Activated naive CD4-positive, alpha-beta T cell treated with anti-CD3 and anti-CD28 coated beads, Interleukin-2, amount 10 ng/mL, durations not matched to agents 7 days and 5 days (primary cell): ENCODE measurements at places on chromosomes 16 and 17.

- DNase-seq = peak; percentile 5
Measured at GRCh38 chr17:77613218-77613617, 345.3 kb upstream of the TNRC6C start.

- DNase-seq = no peak
Measured at GRCh38 chr16:86137359-86137758, 238.4 kb downstream of the IRF8 start.

GRCh38 chr16:88477631-88478519 is 24.8 kb downstream of the ZFPM1 start:
- DNase-seq = peak; percentile 76

DNA sequence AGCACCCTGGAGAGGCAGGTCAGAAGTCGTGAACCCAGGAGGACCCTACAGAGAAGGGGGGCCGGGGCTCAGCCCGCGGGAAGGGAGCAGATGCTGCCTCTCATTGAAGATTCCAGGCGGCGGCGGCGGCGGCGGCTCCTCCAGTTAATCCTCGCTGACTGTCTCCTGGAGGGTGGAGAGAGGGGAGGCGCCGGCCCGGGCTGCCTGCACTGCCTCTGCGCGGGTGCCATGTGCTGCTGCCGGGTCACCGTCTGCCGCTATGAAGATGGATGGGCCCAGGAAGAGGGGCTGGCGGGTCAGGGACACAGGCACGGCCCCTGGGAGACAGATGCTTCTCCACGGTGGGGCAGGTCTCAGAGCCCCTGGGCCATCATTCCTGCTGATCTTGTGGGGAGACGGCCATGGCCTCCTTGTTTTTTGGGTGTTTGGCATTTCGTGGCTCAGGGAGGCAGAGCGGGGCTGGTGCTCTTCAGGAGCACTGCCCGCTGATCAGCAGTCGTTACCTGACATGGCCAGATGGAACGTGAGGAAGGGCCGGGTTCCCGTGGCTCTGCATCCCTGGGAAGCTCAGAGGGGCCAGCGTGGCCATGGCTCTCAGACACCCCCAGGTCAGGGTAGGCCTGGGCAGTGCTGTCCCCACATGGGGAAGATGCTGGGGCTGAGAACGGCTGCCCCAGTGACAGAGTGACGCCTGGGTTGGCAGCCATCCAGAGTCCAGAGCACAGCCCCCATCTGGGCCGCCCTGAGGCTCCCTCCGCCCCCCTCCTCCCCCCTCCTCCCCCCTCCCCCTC is 36.1 kb downstream of the GINS2 start:
- DNase-seq = no peak

DNA sequence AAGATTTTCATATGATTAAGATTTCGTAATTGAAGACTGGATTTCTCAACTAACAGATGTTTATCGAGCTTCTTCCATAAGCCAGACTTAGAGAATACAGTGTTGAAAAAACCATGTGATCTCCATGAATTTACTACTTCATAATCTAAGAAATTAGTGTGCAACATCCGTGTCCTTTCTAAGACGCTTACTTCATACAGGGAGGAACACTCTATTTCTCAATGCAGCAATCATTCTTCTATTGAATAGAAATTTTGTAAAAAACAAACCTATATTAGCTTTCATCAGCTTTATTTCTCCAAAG is 946.3 kb downstream of the KCNJ2 start:
- DNase-seq = no peak

GRCh38 chr17:81012574-81013447 is 21.2 kb downstream of the CHMP6 start:
- peak; percentile 18 for DNase-seq

DNA sequence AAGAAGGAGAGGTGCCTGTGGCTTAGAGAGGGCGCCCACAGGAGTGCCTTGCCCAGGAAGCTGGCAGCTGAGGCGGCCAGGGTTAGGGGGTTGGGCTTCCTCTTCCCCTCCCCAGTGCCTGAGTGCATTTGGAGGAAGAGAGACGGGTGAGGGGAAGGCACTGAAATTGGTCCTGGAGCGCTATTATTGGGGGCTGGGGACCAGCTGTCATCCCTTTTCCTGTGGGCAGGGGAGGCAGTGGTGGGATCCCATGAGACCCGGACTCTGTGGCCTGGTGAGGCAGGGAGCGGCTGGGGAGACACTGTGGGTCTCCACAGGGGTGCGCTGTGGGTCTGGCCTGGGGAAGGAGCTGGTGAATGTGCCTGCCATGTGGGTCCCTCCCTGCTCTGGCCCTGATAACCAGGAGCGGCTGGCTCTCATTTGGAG is 259.7 kb downstream of the SEC14L1 start:
- DNase-seq = peak; percentile 84

DNA sequence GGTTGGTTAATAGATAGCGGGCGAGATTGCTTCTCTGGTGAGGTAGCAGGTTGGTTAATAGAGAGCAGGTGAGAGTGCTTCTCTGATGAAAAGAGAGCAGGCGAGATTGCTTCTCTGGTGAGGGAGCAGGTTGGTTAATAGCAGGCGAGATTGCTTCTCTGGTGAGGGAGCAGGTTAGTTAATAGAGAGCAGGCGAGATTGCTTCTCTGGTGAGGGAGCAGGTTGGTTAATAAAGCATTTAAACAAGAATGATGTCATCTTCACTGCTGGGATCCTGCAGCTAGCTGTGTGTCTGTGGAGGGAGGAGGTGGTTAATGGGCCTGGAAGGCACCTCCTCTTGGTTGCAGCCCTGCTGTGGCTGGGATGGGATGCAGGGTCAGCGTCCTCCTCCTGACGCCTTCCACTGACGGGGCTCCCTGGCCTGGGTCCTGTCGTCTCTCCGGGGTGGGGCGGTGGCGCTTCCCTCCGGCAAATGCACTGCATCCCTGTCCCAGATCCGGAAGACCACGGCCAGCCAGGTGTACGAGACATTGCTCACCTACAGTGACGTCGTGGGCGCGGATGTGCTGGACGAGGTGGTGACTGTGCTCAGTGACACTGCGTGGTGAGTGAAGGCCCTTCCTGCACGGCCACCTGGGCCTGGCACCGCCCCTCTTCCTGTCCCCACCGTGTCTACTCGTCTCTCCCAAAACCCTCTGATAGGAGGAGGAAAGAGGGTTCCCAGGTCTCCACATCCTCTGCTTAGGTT is 99.2 kb upstream of the ZNF750 start:
- peak; percentile 4 for DNase-seq

DNA sequence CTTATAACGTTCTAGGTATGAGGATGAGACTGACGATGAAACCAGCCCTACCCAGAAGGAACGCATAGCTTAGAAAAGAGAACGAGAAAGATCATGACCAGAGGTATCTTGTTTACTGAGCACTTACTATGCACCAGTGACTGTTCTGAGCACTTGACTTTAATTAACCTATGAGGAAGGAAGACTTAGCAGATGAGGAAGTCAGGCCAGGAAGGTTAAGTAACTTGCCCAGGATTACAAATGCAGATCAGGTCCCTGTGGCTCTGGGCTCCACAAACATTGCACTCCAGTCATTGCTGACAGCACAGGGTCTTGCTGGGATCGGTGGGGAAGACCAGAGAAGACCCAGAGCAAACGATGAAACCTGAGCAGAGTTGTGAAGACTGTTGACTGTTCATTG is 7.1 kb downstream of the KRT13 start:
- DNase-seq = no peak

GRCh38 chr16:76114681-76115080 is 162.5 kb upstream of the CNTNAP4 start:
- DNase-seq = no peak

- DNase-seq = no peak
Measured at GRCh38 chr17:20200865-20201458, 191.8 kb downstream of the SPECC1 start.

- DNase-seq = no peak
Measured at GRCh38 chr16:79994418-79994817, 393.9 kb upstream of the MAF start.

GRCh38 chr16:75317101-75317522 is 65.7 kb upstream of the BCAR1 start:
- DNase-seq = no peak

- DNase-seq = no peak
Measured at GRCh38 chr16:84689111-84689510, 10.7 kb upstream of the USP10 start.

- no peak for DNase-seq
Measured at GRCh38 chr17:43562679-43563599, 16.8 kb upstream of the ETV4 start.

- DNase-seq = peak; percentile 96
Measured at GRCh38 chr17:68035523-68036303, at the start of gene KPNA2. TSS of gene KPNA2 (plus strand) at chr17:68035735. CDS start at chr17:68037133, 1,398 bp downstream.

GRCh38 chr17:21376759-21377690 is 868 bp downstream of the KCNJ12 start:
- no peak for DNase-seq

DNA sequence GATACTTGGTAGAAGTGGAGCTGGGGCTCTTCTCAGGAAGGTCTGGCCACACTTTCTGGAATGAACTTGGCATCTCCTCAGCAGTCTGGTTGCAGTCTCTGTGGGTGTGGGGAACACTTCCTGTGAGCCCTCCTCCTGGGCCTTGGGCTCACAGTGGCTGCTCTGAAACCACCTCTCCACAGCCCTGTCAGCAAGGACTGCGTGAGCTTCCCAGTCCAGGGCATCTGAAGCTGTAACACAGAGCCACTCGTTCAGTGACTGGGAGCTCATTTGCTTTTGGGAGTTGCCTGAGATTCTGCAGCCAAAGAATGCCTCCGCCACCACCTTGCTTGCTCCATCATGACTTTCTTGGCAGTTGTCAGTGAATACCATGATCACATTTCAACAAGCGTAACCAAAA is 60.0 kb downstream of the CLEC16A start:
- no peak for DNase-seq

GRCh38 chr16:2035431-2036199 is 8.9 kb downstream of the NHERF2 start:
- no peak for DNase-seq

GRCh38 chr17:48539177-48539576 is 5.7 kb downstream of the HOXB2 start:
- no peak for DNase-seq

DNA sequence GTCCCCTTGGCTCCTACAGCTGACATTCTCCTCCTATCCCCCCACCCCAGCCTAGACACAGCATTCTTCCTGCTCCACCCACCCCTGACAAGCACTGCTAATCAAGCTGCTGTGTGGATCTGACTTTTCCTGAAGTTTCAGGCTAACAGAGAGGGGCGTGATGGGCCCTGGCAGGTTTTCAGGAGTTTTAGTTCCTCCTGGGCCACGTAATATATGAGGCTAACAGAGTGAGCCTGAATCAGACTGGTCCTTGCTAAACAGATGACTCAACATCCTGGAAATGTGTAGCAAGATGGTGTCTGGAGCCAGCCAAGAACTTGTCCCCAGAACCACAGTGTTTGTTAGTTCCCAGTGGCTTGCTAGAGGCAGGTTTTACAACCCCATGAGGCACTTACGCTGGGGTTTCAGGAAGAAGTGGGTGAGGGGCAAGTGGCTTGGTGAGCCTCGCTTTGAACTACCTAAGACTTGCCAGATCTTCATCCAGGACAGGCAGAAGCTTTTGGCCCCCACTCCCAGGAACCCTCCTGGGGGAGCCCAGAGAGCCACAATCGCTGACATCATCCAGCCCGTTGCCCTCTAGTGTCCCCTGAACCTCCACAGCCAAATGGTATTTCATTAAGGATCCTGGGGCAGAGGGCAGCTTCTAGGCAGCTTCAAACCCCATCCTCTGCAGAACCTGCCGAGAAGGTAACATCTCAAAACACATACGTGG is 15.9 kb downstream of the TMEM92 start:
- no peak for DNase-seq

DNA sequence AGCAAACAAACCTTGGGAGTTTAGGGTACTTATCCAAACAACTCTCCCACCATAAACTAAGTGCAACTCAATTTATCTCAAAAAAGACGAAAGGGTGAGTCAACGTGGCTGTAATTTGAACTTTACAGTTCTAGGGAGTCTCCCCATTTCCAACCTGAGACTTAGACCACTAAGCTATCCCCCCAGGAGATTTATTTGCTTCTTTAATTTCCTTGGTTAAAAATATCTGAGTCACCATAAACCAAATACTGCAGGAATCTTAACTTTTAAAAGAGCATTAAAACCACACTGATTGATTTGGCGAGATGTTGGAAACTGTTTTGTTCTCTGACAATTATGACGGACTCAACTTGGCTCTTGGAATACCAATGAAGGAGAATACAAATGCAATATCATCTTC is 299.3 kb upstream of the SOX9 start:
- no peak for DNase-seq

DNA sequence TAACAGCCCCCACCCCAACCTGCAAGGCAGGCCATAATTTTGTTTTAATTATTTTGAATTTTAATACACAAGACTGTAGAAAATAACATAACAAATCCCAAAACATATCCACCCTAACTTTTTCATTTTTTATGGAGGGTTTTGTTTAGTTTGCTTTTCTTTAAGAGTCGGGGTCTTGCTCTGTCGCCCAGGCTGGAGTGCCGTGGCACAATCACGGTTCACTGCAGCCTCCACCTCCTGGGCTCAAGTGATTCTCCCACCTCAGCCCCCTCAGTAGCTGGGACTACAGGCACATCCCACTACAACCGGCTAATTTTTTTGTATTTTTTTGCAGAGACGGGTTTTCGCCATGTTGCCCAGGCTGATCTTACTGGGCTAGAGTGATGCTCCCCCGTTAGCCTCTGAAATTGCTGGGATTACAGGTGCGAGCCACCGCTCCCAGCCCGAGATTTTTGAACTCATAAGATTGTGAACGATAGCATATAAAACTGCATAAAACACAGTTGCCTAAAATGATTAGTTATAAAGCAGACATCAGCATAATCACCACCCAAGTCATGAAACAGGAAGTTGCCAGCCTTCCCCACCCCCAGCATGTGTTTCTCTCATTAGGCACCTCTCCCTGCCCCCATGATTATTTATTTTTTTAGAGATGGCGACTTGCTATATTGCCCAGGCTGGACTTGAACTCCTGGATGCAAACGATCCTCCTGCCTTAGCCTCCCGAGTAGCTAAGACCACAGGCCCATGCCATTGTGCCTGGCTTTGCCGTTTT is 13.6 kb upstream of the DOC2B start:
- no peak for DNase-seq

- no peak for DNase-seq
Measured at GRCh38 chr17:1640329-1641064, 5.0 kb downstream of the SCARF1 start.

DNA sequence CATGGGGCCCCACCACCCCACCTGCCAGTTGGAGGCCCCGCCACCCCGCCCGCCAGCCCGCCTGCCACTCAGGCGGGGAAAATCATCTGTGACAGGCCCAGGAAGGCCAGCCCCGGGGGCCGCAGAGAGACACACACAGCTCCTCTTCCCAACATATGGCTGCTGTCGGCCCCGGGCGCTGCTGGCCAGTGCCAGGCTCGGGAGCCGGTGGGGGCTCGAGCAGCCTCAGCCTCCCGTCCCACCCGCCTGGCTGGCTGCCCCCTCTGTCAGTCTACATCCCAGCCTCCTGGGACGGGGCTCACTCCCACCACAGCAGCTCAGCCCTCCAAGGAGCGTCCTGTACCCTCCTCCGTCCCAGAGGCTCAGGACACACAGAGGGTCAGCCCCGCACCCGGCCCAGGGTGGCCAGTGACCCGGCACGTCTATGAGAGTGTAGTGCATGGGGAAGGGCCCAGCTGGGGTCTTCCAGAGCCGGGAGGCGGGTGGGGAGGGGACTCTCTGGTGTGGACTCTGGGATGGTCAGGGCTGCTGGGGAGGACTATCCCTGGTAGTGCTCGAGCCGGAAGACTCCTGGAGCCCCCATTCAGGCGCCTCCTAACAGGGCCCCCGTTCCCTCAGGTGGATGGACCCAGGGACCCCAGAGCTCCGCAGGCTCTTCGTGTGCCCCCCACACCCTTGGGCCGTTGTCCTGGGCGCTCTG is 3.6 kb upstream of the PRR35 start:
- no peak for DNase-seq

GRCh38 chr17:64357191-64357981 is 33.3 kb downstream of the PECAM1 start:
- no peak for DNase-seq

- no peak for DNase-seq
Measured at GRCh38 chr16:82300374-82300951, 130.4 kb upstream of the MPHOSPH6 start.
